ENCODE measurements at places on chromosomes 5 and 9.

DNA sequence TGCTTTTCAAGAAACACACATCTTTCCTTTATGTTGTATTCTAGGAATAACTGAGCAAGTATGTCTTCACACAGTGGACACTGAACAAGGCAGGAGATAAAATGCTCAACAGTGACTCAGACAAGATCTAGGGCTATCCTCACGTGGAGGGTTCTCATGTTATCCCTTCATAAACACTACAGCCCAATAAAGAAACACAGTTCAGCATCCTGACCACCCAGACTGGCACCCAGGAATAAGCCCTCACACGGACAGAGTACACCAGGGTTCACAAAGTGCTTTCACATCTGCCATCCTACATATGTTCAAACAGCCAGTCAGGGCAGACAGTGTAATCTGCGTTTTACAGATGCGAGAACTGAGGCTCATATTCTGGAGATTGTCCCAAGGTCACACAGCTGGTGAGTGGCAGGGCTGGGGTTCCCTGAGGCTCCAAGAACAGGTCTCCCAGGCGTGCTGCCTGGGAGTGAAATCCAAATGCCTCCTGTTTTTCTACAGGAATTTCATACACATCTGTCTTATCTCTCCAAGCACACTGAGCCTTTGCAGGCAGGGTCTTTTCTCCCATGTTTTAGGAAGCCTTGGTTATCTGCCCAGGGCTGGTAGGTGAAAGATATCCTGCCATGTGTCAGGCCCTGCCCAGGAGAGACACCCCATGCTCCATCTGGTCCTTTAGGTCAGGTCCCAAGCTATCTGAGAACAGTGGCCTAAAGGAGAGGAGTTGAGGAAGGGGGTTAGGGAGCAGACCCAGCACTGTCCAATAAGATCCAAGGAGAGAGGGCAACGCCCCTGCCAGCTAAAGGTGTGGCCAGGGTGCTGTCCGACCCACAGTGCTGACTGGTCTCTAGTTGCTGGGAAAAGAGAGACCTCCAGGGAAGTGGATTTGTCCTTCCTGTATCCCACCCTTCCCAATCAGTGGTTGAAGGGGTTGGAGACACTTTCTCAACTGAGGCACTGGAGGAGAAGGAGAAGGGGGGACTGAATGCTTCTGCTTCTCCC lies 47.9 kb upstream of the XPA start:
- no peak for DNase-seq

DNA sequence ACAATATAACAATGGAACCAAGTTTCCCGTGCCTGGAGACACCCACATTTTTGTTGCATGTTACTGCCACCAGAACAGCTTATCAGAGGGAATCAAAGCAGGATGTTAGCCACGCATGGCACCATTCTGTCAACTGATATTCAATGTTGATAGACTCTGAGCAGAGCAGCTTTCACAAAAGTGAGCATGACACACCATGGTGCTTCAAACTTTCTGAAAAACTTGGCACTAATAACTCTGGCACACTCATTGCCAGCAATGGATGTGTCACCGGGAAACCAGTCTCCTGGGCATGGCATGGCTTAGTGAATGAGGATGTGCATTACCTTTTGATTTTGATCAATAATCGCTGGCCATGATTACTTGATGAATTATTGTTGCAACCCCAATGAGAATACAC lies 19.7 kb downstream of the NIPSNAP3B start:
- DNase-seq = no peak

DNA sequence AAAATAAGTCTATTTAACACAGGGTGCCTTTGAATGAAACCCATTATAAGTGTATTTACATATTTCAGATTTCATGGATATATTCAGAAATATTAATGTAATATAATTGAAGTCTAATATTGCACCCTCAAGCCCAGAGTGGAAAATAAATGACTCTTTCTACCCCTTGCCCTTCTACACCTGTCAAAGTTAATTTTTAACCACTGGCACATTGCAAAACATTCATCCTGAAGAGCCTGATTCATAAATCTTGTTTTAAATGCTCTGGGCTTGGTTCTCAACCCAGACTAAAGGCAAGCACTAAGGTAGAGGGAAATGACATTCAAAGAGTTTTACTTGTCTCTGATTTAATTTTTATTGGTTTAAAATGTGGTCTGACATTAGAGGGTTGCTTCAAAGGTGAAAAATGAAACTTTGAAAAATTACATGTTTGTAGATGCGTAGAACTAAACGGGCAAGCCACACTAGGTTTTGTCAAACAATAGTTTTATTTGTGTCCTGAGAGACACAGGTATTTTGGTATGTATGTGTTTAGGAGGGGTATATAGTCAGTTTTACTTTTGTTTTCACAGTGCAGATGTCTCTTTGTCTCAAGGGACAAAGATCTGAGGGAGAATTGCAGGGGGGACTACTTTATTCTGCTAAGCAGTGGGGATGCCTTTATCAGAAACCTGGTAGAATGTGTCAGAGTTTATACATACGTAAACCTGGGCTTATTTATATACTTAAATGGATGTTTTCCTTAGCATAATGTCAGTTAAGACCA lies 69.7 kb downstream of the PIK3R1 start:
- no peak for DNase-seq

DNA sequence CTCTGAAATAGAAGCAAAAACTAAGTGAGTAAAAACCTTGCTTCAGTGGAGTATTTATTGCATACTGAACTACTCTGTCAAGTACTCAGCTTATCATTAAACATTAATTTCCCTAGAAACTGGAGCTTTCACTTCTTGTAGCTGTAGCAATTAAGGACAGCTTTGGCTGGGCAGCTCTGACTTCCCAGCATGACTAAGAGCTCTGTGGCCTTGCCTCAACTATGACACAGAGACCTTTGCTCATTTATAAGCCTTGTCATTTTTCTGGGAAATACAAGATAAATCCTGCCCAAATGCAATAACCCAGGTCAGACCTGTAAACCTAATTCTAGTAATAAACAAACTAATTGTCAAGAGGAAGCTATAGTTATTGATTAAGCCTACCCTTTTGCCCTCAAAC lies 65.4 kb upstream of the STK32A start:
- no peak for DNase-seq

GRCh38 chr5:61332358-61332749 lies 296 bp downstream of the ZSWIM6 start:
- no peak for DNase-seq

GRCh38 chr9:123483191-123483803 lies 127.3 kb downstream of the CRB2 start:
- DNase-seq = no peak

GRCh38 chr9:133973791-133974630 lies 18.1 kb downstream of the VAV2 start:
- no peak for DNase-seq

GRCh38 chr9:217950-218349 lies 3.3 kb downstream of the DOCK8 start:
- DNase-seq = no peak

- DNase-seq = no peak
Observed at GRCh38 chr9:16029796-16030363, 477.0 kb downstream of the CCDC171 start.

GRCh38 chr5:168324859-168325630 lies 33.6 kb downstream of the WWC1 start:
- no peak for DNase-seq

DNA sequence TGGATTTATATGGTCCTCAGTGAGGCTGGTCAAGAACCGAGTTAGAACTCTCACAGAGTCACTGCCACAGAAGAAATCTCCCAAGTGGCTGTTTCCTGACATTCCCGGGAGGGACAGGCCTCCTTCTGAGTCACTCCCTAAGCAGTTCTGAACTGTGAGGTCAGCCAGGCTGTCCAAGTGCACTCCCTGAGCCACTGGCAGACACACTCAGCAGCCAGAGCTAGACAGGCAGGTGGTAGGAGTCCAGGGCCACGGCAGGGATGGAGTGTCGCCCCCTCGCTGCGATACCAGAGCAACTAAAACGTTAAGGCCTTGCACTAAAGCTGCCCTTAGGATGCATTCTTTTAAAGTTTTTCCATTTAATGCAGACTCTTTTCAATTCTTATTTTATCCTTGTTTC lies 3.4 kb downstream of the IL4 start:
- DNase-seq = no peak
